Cerebellar cortex (tissue), 1 donor: ENCODE measurements at places on chromosomes 2 and 18.
A peak's percentile ranks its signal among the peaks of the same experiment; 100 is the strongest.

DNA sequence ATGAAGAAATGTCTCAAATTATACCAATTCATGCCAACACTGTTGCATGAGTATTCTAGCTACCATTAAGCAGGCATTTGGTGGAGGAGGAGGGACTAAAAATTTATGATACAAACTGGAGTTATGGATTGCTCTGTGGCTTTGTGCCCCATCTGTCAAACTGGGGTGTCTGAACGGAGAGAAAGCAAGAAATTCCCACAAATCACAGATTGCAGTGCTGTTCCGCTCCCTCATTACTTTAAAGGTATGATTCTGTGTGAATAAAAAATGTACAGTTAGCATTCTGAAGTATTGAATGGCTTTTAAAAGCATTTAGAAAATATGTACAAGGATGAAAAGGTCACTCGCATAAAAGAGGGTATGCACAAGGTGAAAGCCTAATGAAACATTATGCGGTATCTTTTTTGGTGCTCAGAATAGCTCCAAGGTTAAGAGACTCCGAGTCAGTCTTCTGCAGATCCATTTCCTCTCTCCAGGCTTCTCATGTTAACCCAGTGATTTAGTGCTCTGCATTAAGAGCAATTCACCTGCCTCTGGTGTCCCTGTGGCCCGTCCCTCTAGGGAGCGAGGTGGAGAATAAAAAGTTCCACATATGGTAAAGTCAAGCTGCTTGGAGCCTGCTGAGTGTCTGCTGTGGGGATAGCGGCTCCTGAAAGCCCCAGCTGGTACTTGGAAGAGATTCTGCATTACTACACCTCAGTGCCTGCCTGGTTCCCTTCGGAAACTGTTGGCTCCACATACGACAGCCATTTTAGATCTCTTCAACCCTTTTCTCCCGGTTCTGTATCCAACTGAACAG lies 184.2 kb downstream of the ZNF521 start:
- peak; percentile 98 for DNase-seq

GRCh38 chr2:88253997-88254396 lies 83.9 kb downstream of the THNSL2 start:
- DNase-seq = no peak

GRCh38 chr18:3211236-3211992 lies 8.4 kb downstream of the MYOM1 start:
- DNase-seq = no peak

GRCh38 chr18:70234667-70235459 lies 29.4 kb upstream of the RTTN start:
- peak; percentile 35 for DNase-seq

GRCh38 chr18:6927153-6927552 lies 190.4 kb downstream of the LAMA1 start:
- no peak for DNase-seq

DNA sequence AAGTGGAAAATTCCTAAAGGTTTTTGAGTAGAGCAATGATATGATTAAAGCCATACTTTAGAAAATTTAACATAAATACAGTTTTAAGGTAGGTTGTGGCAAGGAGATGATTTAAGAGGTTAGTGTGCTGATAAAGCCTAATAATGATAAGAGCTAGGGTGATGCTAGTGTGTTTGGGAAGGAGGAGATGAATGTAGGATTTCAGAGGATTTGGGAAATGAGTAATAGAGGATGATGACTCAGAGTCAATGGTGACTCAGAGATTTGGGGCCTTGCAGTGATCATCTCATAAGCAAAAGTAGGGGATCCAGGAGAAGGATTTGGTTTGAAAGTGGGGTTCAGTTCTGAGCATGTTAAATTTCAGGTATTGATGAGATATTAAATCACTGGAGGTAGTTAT lies 23.3 kb downstream of the STAMBP start:
- no peak for DNase-seq

GRCh38 chr2:191620144-191620543 lies 57.8 kb upstream of the NABP1 start:
- no peak for DNase-seq

DNA sequence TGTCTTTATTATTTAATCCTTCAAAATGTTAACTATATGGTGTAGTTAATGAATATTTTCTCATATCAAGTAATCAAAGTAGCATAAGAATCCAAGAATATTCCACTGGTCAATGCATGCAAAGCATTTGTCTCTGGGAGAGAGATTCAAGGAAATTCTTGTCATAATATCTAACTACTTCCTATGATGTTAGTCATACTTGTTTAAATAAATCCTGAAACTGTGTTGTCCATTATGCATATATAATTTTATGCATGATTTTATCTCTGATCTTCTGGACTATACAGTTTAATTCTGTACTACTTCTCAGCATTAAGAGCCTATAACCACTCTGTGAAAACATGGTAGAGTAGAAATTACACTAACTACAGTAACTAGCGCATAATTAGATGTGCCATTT lies 388.3 kb downstream of the NR4A2 start:
- no peak for DNase-seq

DNA sequence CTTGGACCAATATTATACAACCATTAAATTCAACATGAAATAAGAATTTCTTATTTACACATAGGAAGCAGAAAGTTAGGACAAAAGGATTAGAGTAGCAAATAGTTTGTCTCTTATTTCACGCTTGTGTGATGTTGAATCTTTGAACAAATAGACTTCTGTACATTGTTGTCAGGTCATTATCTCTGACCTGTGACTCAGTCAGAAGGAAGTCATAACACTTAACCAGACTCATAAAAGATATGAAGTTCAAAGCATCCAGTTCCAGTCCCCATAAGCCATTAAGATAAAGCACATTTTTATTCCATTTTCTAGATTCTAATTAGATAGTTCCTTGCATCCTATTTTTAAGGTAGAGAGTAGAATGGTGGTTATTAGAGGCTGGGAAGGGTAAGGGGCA lies 130.8 kb downstream of the UPP2 start:
- no peak for DNase-seq

DNA sequence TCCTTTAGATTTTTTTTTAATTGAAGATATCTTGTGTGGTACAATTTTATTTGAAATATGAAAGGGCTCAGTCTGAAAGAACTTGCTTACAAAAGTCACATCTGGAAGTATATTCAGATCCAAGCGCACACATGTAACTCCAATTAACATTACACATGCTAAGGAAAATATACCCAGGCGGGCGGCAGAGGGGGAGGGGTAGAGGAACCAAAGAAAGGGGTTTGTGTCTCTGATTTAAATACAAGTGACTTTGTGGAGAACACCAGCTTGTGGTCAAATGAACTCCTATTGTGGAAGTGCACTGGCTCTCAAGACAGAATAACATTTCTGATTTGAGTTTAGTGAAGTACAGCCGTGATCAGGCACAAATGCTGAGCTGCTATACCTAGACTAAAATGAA lies 280.2 kb upstream of the SOX11 start:
- no peak for DNase-seq

GRCh38 chr2:40037303-40037702 lies 258.2 kb upstream of the THUMPD2 start:
- DNase-seq = no peak

GRCh38 chr2:222952204-222952603 lies 91.4 kb downstream of the ACSL3 start:
- peak; percentile 49 for DNase-seq

GRCh38 chr2:216601632-216602409 lies 31.4 kb upstream of the IGFBP2 start:
- no peak for DNase-seq

- no peak for DNase-seq
Measured at GRCh38 chr2:127810156-127810618, 784 bp downstream of the WDR33 start.
